ENCODE measurements at places on chromosomes 1 and 21. TPM values are rescaled to one million over a fixed set of nuclear protein-coding genes. Genes with fewer than 3 reads are reported as not detected.

DNA sequence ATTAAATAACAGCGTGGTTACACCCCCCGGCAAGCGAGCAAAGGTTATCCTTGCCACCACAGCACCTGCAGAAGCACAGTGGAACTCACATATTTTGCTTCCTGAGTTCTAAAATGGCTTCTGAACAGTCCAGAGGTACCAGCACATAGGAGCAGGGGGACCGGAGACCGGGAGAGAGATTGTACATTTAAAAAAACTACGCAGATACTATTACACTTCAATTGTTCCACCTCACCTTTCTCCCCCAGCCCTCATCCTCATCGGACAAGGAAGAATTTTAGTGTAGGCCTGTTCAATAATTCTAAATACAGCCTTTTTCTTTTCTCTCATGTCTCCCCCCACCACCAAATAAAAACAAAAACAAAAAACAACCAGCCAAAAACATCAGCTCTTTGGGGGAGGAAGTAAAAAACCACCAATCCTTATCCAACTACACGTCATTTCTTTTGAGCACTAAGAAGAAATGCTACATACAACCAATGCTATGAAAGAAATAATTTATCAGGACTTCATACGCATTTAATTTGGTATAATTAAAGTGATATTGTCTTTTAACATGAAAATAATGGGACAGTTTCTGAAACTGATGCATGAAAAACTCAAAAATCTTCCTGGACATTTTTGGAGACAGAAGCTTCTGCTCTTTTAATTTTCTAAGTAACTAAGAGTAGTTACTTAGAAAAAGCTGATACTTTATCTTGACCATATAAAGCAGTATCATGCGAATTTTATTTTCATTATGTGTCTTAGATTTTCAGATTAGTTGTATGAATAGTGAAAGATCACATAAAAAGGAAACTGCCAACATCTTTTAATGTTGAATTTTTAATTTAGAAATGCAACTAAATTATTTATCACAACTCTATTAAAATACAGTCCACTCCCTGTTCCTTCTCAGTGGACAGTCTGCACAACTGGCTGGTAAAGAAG lies 9.1 kb downstream of the CDKN2C start:
- no peak for DNase-seq

GJA8 gene
- polyA plus RNA-seq = not detected

FCRL6 gene
- not detected for polyA plus RNA-seq

DNA sequence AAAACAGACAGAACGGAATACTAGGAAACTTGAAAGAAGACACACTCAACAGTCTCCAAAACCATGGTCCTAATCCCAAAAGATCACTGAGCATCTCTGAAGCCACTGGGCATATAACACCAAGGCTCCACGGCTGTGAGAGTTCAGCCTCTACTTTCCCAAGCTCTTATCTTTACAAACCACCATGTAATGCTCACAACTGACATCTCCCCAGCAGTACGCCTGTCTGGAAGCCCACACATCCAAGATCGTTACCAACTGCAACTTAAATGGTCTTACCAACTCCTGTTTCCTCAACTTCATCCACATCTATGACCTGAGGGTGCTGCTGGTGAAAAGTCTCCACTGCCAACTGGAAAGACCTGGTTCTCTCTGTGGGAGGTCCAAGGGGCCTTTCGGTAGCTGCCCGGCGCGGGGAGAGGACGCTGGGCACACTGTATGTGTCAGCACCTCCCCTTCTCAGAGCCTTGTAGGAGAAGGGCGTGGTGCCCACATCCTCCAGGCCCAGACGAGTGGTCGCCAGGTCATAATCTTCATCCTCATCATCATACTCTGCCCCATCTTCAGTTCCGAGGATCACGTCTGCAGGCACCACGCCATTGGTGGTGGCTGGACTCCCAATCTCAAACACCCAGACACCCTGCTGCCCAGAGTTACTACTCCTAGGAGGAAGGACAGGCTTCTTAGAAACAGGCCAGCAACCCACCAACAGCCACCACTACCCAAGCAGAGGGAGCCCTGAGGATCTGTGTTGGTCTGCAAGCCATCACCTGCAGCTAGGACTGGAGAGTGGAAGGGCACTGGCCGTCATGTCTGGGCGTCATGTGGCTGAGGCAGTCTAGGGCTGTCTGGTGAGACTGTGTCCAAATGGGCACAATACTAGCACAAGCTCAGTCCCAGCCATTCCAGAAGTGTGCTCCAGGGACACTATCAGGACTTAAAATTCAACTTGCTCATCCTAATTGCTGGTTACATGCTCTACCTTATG lies 23.0 kb downstream of the NID1 start:
- no peak for DNase-seq

GRCh38 chr1:7760245-7760644 lies 10.9 kb upstream of the VAMP3 start:
- no peak for DNase-seq

LMOD1 gene
- not detected for polyA plus RNA-seq

DNA sequence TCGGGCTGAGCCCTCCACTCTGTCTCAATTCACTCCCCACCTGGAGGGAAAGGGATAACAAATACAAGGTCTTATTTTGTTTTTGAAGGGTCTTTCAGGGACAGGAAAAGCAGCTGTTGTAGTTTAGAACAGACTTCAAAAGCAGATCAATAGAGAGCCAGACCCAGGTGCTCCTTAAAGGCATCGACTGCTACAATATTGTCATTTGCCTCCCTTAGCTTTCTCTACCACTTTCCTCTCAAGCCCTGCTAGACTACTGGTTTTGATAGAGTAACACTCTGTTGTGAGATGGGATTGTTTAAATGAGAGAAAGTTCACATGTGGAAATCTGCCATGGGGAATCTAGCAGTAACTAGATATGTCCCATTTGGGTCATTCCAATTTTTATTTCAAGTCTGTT lies 24.0 kb downstream of the RGS7 start:
- no peak for DNase-seq

DNA sequence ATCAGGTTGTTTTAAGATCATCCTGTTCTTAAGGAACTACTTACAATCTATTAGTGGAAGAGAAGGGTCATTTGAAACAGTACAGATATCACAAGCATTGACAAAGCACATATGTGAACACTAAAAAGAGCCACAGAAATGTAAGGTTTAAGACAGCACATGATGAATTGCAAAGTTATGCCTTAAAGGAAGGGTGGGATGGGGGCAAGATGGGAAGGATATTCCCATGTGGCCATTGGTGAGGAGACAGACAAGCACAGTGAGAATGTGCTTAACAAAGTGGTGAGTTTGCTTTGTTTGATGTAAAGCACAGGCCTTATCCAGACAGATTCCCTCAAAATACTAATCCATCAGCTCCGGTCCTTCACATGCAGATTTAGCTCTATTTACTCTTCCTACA lies 151.6 kb upstream of the IVNS1ABP start:
- no peak for DNase-seq

GRCh38 chr21:15986277-15986676 lies 256.5 kb downstream of the USP25 start:
- no peak for DNase-seq

DNA sequence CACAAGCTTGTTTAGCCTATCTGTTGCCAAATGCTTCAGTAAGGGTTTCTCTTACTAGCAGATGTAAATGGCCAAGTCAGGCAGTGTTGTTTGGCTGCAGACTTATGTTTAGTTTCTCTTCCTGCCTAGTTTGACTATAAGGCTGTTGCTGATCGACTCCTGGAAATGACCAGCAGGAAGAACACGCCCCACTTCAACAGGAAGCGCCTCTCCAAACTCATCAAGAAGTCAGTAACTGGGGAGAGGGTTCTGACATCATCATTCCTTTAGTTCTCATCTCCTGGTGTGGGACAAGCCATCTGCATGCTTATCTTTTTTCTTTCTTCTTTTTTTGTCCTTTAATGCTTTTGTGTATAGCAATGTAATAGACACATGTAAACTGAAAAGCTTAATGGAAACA lies 25.1 kb downstream of the RRP1B start:
- no peak for DNase-seq

DNA sequence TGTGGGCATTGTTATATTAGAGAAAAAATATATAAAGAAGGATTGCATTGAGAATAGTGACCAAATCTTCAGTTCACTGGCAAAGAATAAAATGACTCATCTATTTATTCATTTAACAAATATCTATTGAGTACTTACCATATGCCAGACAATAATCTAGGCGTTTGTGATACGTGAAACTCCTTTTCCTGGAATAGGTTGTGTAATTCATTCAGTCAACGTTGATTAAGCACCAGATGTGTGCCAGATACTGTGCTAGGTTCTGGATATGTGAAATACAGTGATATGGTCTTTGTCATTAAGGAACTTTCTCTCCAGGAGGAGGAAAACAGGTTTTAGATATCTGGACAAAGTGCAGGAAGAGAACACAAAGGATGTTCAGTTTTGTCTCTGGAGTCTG lies 344.5 kb downstream of the RWDD3 start:
- no peak for DNase-seq

XKR8 gene
- 3.5 TPM for polyA plus RNA-seq

DTL gene
- polyA plus RNA-seq = 22.0 TPM

DLGAP3 gene
- polyA plus RNA-seq = 0.07 TPM

DNA sequence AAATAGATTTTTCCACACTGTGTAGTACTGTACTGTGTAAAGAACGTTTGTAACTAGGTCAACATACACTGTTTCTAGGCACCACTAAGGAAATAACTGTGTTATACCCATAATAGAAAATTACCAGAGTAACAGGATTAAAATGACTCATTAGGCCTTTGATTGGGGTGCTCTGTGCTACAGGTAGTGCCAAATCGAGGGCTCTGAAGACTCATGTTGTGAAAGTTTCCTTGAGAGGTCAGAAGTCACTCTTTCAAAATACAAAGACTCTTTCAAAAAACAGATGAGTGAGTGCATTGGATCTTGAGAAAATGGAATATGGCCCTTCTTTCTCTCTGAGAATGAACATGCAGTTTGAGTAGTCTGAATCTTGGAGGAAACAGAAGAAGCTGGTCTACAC lies 143.0 kb downstream of the MRPL39 start:
- DNase-seq = no peak

APP gene
- 587 TPM for polyA plus RNA-seq

GRCh38 chr1:39084191-39084590 lies 58.0 kb downstream of the NDUFS5 start:
- no peak for DNase-seq

DNA sequence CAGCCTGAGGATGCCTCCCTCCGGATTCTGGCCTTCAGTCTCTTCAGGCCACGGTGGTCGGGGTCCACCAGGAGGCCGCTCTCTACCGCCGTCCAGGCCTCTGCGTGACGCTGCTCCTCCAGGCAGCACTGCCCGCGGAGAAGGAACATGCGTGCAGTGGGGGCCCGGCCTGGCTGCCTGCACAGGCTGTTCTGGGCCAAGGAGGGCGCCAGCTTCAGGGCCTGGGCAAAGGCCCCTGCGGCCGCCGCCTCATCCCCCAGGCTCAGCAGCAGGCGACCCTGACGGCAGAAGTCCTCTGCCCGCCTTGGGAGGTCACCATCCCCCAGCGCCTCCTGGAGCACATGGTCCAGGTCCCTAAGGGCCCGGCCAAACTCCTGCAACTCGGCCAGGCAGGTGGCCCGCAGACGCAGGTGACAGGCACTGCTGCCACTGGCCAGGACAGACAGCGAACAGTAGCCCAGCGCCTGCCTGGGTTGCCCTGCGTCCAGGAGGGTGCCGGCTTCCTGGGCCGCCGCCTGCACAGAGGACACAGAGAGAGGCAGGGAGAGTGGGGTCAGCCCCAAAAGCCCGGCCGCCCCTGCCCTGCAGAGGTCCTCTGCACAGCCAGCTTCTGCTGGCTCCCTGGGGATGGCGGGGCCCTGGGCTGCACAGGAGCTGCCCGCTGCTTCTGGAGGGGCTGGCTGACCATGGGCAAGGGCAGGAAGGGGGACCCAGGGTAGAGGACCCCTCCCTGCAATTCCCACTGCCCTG lies 8.7 kb upstream of the MMEL1 start:
- no peak for DNase-seq

GRCh38 chr1:156652131-156652991 lies 10.4 kb downstream of the BCAN start:
- no peak for DNase-seq

Data from A549 (cell line).